Naive thymus-derived CD4-positive, alpha-beta T cell (primary cell): ENCODE measurements at places on chromosomes 2 and 18. TPM values are rescaled to one million over a fixed set of nuclear protein-coding genes. Genes with fewer than 3 reads are reported as not detected.

GRCh38 chr18:59905686-59906091, 5.9 kb downstream of the PMAIP1 start:
- H3K4me1 ChIP-seq = peaks cover 25% of the 10 kb centered on the region
- no peaks in the 10 kb centered on the region for H3K27me3 ChIP-seq
- H3K4me3 ChIP-seq = no peak overlapping the region
- DNase-seq = no peak
- H3K27ac ChIP-seq = no peak overlapping the region
- H3K36me3 ChIP-seq = no peaks in the 10 kb centered on the region

DNA sequence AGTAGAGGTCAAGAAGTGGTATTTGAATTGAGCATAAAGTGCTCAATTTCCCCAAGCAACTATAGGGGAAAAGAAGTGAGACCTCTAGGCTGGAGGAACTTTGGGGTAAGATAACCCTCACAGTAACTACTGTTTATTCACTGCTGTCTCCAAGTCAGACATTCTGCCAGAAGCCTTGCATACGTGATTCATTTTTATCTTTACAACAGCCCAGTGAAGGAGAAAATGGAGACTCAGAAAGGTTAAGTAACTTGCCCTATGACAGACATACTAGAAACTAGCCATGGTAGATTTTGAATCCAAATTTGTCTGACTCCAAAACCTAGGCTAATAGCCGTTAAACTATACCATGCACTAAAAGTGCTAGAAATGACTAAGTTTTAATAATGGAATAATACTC, 28.4 kb downstream of the DNAJC10 start:
- no peaks in the 10 kb centered on the region for H3K27me3 ChIP-seq
- no peak for DNase-seq
- H3K27ac ChIP-seq = no peak overlapping the region
- peaks cover 34% of the 10 kb centered on the region for H3K36me3 ChIP-seq
- no peaks in the 10 kb centered on the region for H3K4me1 ChIP-seq

Gene FBXO41
- 17.7 TPM for total RNA-seq

DNA sequence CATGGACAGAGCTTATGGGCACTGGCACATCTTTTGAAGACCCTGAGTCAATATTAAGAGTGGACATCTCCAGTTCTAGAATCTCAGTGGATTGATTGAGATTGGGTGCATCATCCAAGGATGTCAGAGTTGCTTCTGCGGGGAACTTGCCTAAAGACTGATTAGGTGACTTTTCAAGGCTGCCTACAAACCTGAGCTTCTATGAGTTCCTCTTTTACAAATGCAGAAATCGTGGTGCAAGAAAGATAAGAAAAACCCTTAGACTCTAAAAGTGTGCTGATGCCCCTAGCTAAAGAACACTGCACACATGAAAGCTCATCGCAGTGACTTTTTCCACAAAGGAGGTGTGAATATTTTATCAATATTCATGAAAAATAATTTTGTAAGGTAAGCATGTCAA, 86.8 kb upstream of the NEDD4L start:
- H3K4me3 ChIP-seq = no peak overlapping the region
- no peaks in the 10 kb centered on the region for H3K27me3 ChIP-seq

DNA sequence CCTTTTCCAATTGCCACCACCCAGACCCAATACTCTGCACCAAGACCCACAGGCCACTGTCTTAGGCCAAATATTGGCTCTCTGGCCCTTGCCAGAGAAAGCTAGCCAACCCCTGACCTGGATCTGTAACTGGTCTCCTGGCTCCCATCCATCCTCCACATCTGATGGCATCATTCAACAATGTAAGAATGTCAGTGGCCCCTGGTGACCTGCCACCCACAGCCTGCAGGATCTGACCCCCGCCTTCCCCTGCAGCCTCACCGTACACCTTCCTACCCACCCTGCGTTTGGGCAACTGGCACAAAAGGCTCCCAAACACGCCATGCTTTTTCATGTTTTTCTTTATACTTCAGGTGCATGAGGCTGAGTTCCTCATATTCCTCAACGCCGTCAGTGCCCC, 60.0 kb upstream of the ASAP2 start:
- H3K4me1 ChIP-seq = no peaks in the 10 kb centered on the region
- no peaks in the 10 kb centered on the region for H3K36me3 ChIP-seq
- no peak for DNase-seq

DNA sequence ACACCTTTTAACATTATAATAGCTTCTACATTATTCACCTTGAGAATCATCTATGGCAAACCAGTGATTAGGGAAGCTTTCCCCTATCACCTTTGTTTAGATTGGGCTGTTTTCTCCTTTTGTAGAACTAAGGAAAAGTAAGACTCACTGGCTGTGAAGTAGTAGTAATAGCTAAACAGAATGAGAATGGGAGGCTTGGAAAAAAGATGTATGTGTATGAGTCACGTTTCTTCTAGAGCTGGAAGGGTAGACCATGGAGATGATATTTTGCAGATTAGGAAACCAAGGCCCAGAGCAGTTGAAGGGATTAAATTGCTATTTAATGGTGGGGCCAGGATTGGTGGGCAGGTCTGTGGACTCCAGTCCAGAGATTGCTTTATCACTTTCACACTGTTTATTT, 214.5 kb downstream of the MCFD2 start:
- peaks cover 3% of the 10 kb centered on the region for H3K36me3 ChIP-seq
- H3K27ac ChIP-seq = no peak overlapping the region
- no peak overlapping the region for H3K4me3 ChIP-seq

- no peak for DNase-seq
- peak overlapping the region; percentile 76 for H3K27ac ChIP-seq
- no peaks in the 10 kb centered on the region for H3K36me3 ChIP-seq
- H3K27me3 ChIP-seq = no peaks in the 10 kb centered on the region
- H3K4me1 ChIP-seq = peaks cover 64% of the 10 kb centered on the region
- peak overlapping the region; percentile 69 for H3K4me3 ChIP-seq
Observed at GRCh38 chr18:2981212-2981728, 31.7 kb downstream of the LPIN2 start.

Gene IL1B
- 1.1 TPM for total RNA-seq

DNA sequence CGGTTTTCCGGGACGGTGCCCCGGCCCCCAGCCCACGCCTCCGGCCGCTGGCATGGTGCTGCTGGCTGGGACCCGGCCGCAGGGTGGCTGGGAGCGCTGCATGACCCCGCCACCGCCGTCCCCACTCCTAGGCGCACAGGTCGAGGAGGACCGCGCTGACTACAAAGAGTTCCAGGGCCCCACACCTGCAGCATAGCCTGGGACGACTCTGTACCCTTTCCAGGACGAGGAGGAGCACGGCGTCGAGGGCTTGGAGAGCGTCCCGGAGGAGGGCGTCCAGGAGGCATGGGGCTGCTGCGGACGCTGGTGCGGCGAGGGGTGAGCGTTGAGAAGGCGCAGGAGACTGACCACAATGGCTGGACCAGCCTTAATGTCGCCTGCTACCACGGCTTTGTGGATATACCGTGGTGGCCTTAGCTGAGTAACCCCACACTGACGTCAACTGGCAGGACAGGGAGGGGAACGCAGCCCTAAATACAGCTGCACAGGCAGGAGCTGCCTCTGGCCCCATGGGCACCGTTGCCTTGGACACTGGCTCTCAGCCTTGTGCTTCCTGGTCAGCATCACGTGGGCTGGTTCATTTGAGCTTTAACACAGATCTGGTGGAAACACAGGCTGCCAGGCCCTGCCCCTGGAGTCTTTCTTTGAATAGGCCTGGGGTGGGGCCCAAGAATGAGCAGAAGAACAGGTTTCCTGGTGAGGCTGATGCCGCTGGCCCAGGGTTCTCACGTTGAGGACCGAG, 40.9 kb upstream of the TRIM43B start:
- H3K27ac ChIP-seq = no peak overlapping the region
- no peaks in the 10 kb centered on the region for H3K4me1 ChIP-seq
- no peak overlapping the region for H3K4me3 ChIP-seq
- H3K27me3 ChIP-seq = no peaks in the 10 kb centered on the region
- DNase-seq = no peak
- H3K36me3 ChIP-seq = peaks cover 13% of the 10 kb centered on the region

Gene ERCC3
- 65.0 TPM for total RNA-seq

GRCh38 chr18:54824761-54825160, 3.5 kb upstream of the RAB27B start:
- no peak overlapping the region for H3K27ac ChIP-seq
- H3K27me3 ChIP-seq = no peaks in the 10 kb centered on the region
- H3K4me3 ChIP-seq = no peak overlapping the region
- no peak for DNase-seq
- no peaks in the 10 kb centered on the region for H3K36me3 ChIP-seq

Gene PAX3
- not detected for total RNA-seq

DNA sequence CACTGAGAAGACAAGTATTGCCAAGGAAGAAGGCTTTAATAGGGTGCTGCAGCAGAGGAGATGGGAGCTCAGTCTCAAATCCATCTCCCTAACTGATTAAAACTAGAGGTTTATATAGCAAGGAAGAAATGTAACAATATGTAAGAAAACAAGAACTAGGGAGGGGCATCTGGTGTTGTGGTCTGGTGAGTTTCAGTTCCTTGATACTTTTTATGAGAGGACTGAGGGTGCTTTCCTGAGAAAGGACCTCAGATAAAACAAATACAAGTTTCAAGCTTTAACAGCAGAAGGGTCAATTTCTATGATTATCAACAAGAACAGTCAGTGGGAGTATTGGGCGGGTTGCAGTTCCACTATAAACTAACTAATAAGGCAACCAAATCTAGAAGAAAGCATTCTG, 1967.5 kb downstream of the SUCLG1 start:
- H3K36me3 ChIP-seq = no peaks in the 10 kb centered on the region
- DNase-seq = no peak
- no peak overlapping the region for H3K4me3 ChIP-seq

DNA sequence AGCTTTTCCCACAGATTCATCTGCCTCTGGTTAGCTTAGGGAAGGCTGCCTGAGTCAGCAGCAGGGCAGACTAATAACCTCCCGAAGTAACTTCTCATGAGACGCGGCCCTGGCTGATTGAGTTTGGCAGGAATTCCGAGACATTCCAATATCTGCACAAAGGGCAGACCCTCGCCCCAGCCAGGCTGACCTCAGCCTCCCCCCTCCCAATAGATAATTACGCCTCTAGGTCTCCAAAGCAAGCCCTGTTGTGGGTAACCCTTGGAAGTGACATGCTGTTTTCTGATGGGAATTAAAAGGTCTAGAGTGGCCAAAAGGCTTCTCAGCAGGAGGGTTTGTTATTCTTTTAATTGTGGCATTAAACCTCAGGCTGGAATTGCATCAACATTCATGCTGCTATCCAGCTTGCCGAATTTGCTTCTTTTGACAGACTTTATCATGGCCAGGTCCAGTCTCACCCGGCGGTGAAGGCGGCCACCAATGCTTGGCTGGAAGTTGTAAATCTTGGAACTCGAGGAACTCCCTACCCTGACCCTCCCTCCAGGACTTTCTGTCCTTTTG, 98.0 kb upstream of the SLC14A2 start:
- H3K4me3 ChIP-seq = no peak overlapping the region
- H3K36me3 ChIP-seq = no peaks in the 10 kb centered on the region
- no peak overlapping the region for H3K27ac ChIP-seq

GRCh38 chr2:41544709-41545108, 503.1 kb upstream of the PKDCC start:
- H3K27ac ChIP-seq = no peak overlapping the region
- H3K27me3 ChIP-seq = no peaks in the 10 kb centered on the region
- no peak overlapping the region for H3K4me3 ChIP-seq
- no peaks in the 10 kb centered on the region for H3K4me1 ChIP-seq
- DNase-seq = no peak

Gene SGO2
- total RNA-seq = 2.9 TPM

DNA sequence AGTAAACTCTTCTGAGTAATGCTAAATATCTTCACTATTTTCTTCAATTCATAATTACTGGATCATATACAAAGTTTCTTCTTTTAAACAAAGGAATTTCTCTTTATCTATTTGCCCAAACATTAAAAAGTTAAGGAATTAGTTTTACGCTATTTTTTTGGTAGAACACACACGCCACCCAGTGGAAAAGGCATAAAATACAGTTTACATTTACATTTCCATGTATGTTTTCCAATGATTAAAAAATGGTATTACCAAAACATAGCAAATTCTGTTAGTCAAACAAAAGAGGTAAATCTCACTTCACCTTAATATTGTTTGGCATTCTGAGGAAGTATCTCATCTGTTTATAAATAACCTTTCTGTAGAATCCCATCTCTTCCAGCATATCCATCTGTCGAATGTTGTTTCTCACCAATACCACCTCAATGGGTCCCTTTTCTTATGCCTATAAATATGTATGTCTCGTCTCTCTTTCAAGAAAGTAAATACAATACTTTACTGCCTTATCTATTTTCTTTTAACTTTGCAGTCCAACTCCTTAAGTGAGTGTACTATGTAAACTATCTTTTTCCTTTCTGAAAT, 7.2 kb downstream of the BOLL start:
- H3K27ac ChIP-seq = no peak overlapping the region
- H3K4me3 ChIP-seq = no peak overlapping the region
- no peaks in the 10 kb centered on the region for H3K36me3 ChIP-seq

Gene PPIL3
- 69.7 TPM for total RNA-seq

- no peaks in the 10 kb centered on the region for H3K36me3 ChIP-seq
- peaks cover 15% of the 10 kb centered on the region for H3K4me1 ChIP-seq
- peak overlapping the region; percentile 49 for H3K27ac ChIP-seq
- peak; percentile 44 for DNase-seq
- no peaks in the 10 kb centered on the region for H3K27me3 ChIP-seq
- peak overlapping the region; percentile 71 for H3K4me3 ChIP-seq
Observed at GRCh38 chr2:203534621-203535077, 452 bp downstream of the RAPH1 start.

Gene CCNT2
- total RNA-seq = 60.0 TPM

- no peak overlapping the region for H3K27ac ChIP-seq
- no peaks in the 10 kb centered on the region for H3K36me3 ChIP-seq
- no peak for DNase-seq
- H3K4me1 ChIP-seq = no peaks in the 10 kb centered on the region
- no peaks in the 10 kb centered on the region for H3K27me3 ChIP-seq
Observed at GRCh38 chr2:196338440-196338839, 167.1 kb upstream of the STK17B start.

DNA sequence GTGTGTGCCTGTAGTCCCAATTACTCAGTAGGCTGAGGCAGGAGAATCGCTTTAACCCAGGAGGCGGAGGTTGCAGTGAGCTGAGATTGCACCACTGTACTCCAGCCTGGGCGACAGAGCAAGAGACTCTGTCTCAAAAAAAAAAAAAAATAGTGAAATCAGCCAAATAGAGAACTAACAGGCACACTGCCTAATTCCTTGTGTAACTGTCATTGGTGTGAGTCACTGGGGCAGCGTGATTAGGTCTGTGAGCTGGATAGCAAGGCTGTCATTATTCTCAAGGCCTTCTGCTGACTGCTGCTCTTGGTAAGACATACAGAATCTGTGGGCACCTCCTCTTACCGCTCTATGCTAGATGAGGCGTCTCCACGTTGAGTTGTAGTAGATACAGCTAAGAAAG, 270.3 kb downstream of the NEDD4L start:
- no peaks in the 10 kb centered on the region for H3K36me3 ChIP-seq
- no peaks in the 10 kb centered on the region for H3K4me1 ChIP-seq
- no peaks in the 10 kb centered on the region for H3K27me3 ChIP-seq
- H3K4me3 ChIP-seq = no peak overlapping the region
- no peak for DNase-seq
